ENCODE measurements at places on chromosomes 11 and 22. TPM values are rescaled to one million over a fixed set of nuclear protein-coding genes. Genes with fewer than 3 reads are reported as not detected.

Gene SLC25A18
- total RNA-seq = 4.1 TPM

- no peak for DNase-seq
Measured at GRCh38 chr11:119791047-119791446, 62.0 kb upstream of the NECTIN1 start.

DNA sequence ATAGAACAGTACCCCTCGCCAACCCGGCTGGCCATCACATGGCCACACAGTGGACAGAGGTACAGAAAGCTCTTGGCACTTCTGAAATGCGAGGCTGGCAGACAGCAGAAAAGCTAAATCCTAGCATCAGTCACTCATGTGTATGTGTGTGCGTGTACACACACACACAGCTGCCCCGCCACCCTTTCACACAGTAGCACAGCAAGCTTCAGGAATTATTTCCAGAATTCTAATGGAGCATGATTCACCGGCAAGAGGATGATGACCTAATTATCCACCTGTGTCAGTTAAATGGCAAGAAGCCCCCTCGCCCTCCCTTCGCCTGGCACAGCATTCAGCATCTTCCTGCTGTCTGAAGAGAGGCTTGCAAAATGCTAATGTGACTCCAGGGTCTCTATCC is 336.0 kb downstream of the SHANK2 start:
- DNase-seq = no peak

DNA sequence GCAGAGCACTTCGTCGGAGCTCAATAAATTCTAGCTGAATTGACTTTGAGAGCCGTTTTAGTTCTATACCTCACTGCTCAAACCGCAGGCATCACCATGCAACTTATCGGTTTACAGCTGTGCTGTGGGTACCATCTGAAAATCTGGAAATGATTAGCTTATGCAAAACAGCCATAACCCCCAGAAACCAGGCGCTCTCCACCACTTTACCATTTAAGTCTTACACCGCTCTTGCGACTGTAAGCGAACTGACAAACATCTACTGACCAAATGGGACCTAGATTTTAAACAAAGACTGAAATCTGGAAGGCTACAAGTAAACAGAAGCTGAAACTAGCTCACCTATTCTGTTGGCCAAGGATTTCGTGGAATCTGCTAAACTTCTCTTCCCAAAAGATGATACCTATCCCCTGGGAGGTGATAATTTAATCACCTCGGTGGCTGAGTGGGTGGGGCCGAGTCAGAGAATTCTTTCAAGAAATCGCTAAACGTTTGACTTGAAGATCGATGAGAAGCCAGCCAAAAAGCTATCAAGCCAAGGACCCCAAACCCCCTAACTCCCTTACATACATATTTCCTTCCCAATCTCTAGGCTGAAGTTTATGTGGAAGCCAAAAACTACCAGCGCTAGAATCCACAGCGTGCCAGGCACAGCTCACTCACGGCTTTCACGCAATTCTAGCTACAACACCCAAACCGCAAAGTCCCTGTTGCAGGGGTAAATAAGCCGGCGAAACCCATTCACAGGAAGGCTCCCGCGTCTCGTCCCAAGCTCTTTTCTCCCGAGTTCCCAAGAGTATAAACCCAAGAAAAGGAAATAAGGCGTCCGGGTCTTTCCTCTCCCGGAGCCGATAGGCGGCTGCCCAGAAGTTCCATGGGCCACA is 644 bp downstream of the SPTY2D1 start:
- no peak for DNase-seq
